Activated T-cell treated with anti-CD3 and anti-CD28 coated beads, Interleukin-2, amount 50 U/mL, for 4 hours (primary cell): ENCODE measurements at places on chromosomes 3 and 15.
A peak's percentile ranks its signal among the peaks of the same experiment; 100 is the strongest.

DNA sequence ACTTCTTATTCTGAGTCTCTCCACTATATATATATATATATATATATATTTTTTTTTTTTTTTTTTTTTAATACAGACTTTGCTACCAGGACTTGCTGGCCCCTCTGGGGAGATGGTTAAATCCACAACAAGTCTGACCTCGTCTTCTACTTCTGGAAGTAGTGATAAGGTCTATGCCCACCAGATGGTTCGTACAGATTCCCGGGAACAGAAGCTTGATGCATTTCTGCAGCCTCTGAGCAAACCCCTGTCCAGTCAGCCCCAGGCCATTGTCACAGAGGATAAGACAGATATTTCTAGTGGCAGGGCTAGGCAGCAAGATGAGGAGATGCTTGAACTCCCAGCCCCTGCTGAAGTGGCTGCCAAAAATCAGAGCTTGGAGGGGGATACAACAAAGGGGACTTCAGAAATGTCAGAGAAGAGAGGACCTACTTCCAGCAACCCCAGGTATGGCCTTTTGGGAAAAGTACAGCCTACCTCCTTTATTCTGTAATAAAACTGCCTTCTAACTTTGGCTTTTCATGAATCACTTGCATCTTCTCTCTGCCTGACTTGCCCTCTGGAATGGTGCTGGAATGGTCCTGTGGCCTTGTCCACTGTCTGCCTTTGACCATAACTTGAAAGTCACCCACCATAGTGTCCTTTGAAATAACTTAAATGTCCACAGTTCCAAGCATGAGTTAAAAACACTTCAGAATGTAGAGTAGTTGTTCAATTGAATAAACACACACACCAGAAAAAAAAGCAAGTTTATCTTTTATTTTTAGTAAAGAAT lies 32.4 kb downstream of the MLH1 start:
- DNase-seq: no peak

- DNase-seq: no peak
Measured at GRCh38 chr15:88509321-88509720, 37.2 kb downstream of the DET1 start.

DNA sequence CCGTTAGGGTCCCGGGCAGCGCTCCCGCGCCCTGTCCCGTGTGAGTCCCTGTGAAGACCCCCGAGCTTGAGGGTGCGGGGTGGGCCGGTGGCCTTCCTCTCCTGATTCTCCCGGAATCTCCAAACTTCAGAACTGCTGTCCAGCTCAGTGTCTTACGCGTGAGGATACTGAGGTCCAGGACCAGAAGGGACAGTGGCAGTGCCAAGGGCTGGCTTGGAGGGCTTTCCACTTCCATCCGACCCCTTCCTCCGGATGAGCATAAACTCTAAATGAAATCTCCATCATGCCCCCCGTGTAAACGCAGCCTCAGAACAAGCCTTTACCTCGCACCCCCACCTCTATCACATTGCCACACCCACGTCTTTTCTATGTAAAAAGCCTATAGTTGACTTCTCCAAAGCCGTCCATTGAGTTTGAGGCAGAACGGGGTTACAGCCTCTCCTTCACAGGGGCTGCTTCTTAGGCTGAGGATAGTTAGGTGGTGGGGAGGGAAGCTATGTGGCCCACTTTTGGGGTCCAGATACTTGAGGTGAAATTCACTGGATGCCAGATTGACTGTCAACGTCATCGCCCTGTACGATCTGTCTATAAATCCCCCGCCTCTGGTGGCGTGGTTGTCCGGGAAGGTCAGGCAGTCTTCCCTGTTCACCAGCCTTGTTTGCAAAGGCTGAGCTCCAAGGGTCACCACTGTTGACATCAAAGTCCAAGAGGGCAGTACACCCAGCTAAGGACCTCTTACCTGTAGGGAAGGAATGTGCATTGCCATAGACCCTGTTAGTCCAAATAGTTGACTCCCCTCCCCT lies 1.1 kb downstream of the EDEM1 start:
- DNase-seq: peak; percentile 45

GRCh38 chr3:178482981-178483380 lies 53.3 kb upstream of the KCNMB2 start:
- DNase-seq: no peak

DNA sequence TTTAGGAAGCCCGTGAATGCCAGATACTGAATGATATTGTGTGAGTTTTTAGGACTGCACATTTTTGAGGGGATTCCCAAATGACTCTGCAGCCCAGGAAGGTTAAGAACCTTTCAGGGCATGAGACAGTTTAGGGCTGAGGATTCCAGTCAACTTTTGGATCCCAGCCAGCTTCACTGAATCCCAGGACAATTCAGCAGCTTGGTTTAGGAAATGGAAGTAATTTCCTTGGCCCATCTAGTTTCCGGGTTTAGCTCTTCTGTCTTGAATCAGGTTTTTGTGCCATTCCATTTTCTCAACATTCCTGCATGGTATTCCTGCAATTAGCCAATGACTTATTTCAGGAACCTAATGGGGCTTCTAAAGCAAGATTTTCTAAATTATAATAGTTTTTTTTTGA lies 253.9 kb downstream of the LSAMP start:
- no peak for DNase-seq

DNA sequence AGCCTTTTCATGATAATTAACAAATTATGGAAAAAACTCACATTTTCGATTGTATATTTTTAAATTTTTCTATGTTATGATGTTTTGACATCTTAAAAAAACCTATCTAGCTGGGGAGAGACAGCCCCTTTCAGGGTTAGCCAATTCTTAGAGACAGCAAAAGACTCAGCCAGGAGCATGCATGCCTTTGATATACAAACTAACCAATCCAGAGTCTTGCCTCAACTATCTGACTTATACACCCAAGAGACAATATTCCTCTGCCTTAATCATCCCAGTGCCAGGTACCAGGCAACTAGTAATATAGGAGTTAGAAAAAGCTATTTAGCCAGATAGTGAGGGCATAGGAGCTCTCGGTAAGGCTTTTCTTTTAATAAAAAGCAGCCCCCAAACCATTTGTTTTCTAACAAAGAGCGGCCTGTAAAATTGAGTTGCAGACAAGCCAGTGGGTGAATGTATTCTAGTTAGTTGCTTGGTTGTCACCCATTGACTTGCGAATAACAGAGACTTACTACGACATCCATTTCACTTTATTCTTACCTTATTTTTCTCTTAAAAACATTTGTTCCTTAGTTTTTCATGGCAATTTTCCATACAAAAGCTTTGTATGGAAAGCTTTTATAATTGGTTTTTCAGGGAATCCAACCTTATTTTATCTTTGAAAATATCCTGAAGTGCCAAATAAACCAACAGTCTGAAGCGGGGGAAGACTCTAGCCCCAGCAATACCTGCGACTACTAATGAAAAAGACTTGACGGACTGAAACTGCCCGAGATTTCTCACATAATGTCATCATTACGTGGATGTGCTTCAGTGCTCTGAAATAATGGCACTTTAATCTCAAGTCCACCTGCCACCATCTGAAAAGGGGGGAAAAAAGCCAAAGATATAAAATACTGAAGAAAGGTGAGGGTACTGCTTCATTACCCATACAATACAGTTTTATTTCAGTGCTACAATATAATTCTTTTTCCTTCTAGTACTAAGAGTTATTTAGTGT lies 64.6 kb upstream of the ATP2C1 start:
- no peak for DNase-seq

DNA sequence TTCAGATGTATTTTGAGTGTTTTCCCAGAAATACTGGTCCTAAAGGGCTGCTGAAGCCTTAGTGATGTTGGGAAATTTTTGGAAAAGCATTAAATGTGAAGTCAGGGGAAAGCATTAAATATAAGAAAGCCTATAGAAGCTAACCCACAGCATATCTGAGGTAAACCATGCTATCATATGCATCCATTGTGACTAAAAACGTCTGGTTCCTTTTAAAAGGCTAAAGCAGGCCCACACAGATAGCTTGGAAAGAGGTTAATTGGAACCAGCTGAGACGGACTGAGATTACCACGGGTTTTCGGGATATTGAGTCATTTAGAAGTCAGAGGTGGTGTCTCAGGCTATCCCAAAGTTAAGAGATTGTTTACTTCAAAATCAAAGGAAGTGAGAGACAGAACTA lies 78.2 kb downstream of the CYP19A1 start:
- DNase-seq: no peak

GRCh38 chr15:45871121-45871855 lies 236.5 kb downstream of the SQOR start:
- no peak for DNase-seq

DNA sequence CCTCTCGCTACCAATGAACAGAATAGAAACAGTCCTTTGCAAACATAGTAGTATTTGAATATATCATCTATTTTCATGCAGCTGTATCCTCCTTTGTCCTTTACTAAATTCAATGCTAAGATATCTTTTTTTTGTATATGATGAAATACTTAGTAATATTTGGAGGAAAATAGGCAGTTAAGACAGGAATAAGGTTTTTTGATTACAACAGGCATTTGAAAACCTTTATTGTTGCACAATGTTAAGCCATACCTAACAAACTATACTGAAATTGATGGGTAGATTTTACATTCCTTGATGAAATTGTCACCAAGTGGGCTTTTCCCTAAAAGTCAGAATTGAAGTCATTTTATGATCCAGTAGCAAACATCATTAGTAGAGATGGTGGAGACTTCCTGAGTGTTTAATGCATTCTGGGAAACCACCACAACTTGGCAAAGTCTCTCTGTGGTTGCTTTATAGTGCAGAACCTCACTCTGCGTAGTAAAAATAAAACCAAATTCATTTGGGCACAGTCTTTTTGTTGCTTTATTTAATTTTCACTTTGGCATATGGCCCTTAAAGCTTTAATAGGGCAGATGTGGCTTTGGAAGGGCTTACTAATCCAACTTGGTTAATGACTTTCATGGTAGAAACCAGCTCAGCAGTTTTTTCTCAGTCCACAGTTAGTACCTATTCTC lies 216.0 kb downstream of the DIPK2A start:
- DNase-seq: no peak
